Osteocyte (in vitro differentiated cells): ENCODE measurements at places on chromosomes 11 and 22.
A peak's percentile ranks its signal among the peaks of the same experiment; 100 is the strongest.

- H3K36me3 ChIP-seq = no peaks in the 10 kb centered on the region
- H3K27ac ChIP-seq = no peak overlapping the region
- no peak overlapping the region for H3K4me3 ChIP-seq
These were observed 1.9 kb downstream of the OR4S1 start for GRCh38 chr11:48307760-48308386.

GRCh38 chr22:44428941-44429830, 68.8 kb downstream of the RTL6 start:
- H3K27me3 ChIP-seq = peaks cover 28% of the 10 kb centered on the region
- H3K27ac ChIP-seq = no peak overlapping the region
- DNase-seq = no peak
- peaks cover 27% of the 10 kb centered on the region for H3K4me1 ChIP-seq
- no peak overlapping the region for H3K4me3 ChIP-seq

- peaks cover 14% of the 10 kb centered on the region for H3K4me1 ChIP-seq
- H3K4me3 ChIP-seq = no peak overlapping the region
- H3K27me3 ChIP-seq = no peaks in the 10 kb centered on the region
- no peak overlapping the region for H3K27ac ChIP-seq
- no peaks in the 10 kb centered on the region for H3K36me3 ChIP-seq
These were observed 34.4 kb downstream of the PRCP start for GRCh38 chr11:82865841-82866240.

GRCh38 chr11:5242208-5242607, 7.4 kb downstream of the HBG1 start:
- no peak overlapping the region for H3K27ac ChIP-seq
- peaks cover 40% of the 10 kb centered on the region for H3K27me3 ChIP-seq
- H3K4me3 ChIP-seq = no peak overlapping the region
- H3K4me1 ChIP-seq = no peaks in the 10 kb centered on the region
- H3K36me3 ChIP-seq = no peaks in the 10 kb centered on the region

GRCh38 chr11:90722552-90723190, 499.8 kb upstream of the CHORDC1 start:
- H3K4me3 ChIP-seq = no peak overlapping the region
- H3K4me1 ChIP-seq = no peaks in the 10 kb centered on the region
- no peak for DNase-seq
- H3K27me3 ChIP-seq = no peaks in the 10 kb centered on the region
- H3K27ac ChIP-seq = no peak overlapping the region
- H3K36me3 ChIP-seq = no peaks in the 10 kb centered on the region

GRCh38 chr22:29048822-29049654, 12.6 kb downstream of the C22orf31 start:
- H3K27me3 ChIP-seq = no peaks in the 10 kb centered on the region
- H3K27ac ChIP-seq = no peak overlapping the region
- H3K4me3 ChIP-seq = no peak overlapping the region
- H3K36me3 ChIP-seq = peaks cover 14% of the 10 kb centered on the region

- no peaks in the 10 kb centered on the region for H3K36me3 ChIP-seq
- no peak for DNase-seq
- H3K4me3 ChIP-seq = no peak overlapping the region
- no peak overlapping the region for H3K27ac ChIP-seq
These were observed 752.4 kb downstream of the NELL1 start for GRCh38 chr11:21421711-21422329.

DNA sequence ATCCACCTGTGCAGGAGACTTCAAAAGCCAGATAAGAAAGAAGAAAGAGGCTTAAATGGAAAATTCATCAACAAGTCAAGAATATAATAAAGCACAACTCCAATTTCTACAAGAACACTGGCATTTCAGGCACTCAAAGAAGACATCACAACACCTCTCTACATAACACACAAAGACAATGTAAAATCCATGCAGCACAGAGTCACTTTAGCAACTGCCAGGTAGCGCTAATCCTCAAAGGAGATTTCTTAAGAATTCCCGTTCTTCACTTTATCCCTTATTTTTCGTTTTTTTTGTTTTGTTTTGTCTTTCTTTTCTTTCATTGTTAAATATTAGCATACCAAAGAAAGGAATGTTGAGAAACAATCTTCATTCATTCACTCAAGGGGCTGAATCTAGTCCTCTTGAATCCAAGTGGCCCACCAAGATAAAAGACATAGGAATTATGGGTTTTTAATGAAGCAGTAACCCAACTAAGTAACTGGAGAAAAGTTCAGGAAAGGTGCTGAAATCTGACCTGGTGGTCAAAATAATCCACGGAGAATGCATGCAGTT, 95.0 kb downstream of the CADM1 start:
- H3K4me3 ChIP-seq = no peak overlapping the region
- no peak overlapping the region for H3K27ac ChIP-seq
- no peak for DNase-seq
- peaks cover 4% of the 10 kb centered on the region for H3K27me3 ChIP-seq

DNA sequence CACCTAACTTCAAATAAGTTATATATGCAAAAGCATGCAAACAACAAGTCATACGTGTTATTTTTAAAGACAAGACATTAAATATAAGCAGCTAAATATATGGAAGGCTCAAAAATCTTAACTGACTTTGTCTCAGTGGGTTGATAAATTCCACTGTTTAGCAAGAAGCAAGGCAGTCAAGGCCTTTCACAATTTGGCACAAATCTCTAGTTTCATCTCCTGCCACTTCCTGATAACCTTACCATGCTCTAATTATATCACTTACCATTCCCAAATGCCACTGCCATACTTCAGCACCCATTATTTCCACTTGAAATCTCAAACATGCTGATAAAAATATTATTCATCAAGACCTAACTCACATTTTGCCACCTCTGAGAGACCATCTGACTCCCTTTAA, 24.8 kb downstream of the DCUN1D5 start:
- peaks cover 40% of the 10 kb centered on the region for H3K36me3 ChIP-seq
- H3K27me3 ChIP-seq = no peaks in the 10 kb centered on the region
- DNase-seq = no peak
- no peak overlapping the region for H3K27ac ChIP-seq
- H3K4me1 ChIP-seq = peaks cover 14% of the 10 kb centered on the region

DNA sequence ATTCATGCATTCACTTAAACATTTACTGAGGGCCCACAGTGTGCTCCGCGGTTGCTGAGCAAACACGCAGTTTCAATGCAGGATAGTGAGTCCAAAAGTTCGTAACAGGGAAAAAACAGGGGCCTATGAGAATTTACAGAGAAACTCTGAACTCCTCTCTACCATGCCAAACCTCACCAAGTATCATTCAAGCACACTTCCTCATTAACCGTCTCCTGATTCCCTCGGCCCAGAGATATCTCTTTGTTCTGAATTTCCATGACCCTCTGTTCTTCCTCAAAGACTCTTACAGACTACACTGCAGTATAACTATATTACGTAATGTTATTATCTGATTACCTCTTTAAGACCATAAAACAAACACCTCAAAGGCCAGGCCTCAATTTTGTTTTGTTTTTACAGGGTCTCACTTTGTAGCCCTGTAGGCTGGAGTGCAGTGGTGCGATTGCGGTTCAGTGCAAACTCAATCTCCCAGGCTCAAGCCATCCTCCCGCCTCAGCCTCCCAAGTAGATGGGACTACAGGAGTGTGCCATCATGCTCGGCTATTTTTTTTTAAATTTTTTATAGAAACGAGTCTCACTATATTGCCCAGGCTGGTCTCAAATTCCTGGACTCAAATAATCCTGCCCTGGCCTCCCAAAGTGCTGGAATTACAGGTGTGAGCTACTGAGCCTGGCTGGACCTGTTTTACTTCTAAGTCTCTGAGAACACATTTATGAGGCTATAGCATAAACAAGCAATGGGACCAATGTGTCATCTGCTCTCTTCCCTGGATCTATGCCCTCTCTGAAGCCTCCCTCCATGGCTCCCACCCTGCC, 3.6 kb downstream of the HPS4 start:
- no peak for DNase-seq
- peaks cover 61% of the 10 kb centered on the region for H3K4me1 ChIP-seq
- H3K27me3 ChIP-seq = no peaks in the 10 kb centered on the region
- H3K4me3 ChIP-seq = no peak overlapping the region
- peaks cover 18% of the 10 kb centered on the region for H3K36me3 ChIP-seq

DNA sequence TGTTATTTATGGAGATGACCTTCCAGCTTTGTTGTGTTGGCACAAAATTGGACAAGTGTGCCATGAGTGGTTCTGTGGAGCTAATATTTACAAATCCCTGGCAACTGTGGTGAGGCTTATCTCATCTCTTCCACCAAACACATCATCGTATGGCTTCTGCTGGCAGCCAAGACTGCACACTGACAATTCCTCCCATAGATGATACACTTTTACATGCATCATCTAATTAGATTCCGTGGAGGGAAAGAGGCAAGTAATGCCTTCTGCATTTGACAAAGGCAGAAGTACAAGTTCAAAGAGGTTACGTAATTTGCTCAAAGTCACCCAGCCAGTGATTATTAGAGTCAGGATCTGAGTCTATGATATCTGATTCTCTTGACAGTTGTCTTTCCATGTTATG, 62.7 kb upstream of the KIRREL3 start:
- peak; percentile 7 for DNase-seq
- H3K27me3 ChIP-seq = peaks cover 13% of the 10 kb centered on the region
- H3K36me3 ChIP-seq = no peaks in the 10 kb centered on the region

GRCh38 chr11:17734986-17735817, 621 bp downstream of the KCNC1 start:
- no peak overlapping the region for H3K27ac ChIP-seq
- H3K4me1 ChIP-seq = peaks cover 7% of the 10 kb centered on the region
- H3K27me3 ChIP-seq = peaks cover 19% of the 10 kb centered on the region
- DNase-seq = peak; percentile 91

DNA sequence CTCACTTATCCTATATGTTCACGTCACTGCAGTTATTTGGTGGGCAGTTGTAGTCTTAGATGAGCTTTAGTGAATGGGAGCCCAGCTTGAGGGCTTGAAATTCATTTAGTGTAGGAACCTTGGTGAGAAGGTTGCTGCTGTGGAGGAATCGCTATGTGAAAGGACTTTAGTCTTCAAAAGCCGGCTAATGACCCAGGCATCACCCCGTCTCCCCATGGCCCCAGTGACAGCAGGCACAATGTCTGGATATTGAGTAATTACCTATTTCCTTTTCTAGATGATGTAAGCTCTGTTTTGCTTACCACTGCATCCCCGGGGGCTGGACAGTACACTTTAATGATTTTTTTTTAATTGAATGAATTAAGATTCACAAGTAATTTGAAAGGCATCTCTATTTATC, 283.2 kb downstream of the ST3GAL4 start:
- no peaks in the 10 kb centered on the region for H3K36me3 ChIP-seq
- H3K27ac ChIP-seq = peak overlapping the region; percentile 81

DNA sequence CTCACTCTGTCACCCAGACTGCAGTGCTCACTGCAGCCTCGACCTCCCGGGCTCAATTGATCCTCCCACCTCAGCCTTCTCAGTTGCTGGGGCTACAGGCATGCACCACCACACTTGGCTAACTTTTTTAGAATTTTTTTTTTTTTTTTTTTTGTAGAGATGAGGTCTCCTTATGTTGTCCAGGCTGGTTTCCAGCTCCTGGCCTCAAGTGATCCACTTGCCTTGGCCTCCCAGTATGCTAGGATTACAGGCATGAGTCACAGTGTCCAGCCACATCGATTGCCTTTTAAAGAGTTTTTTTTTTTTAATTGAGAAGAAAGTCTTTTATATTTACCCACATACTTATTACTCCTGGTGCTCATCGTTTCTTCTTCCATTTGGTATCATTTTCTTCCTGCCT, 30.0 kb downstream of the PARVG start:
- DNase-seq = peak; percentile 23
- no peak overlapping the region for H3K4me3 ChIP-seq
- H3K36me3 ChIP-seq = peaks cover 3% of the 10 kb centered on the region
- no peak overlapping the region for H3K27ac ChIP-seq
- H3K4me1 ChIP-seq = peaks cover 6% of the 10 kb centered on the region
